Breast epithelium (tissue), 4 donors: ENCODE measurements at places on chromosomes 12 and 14. TPM values are rescaled to one million over a fixed set of nuclear protein-coding genes. Genes with fewer than 3 reads are reported as not detected.

The SLC6A15 gene
- total RNA-seq, result not detected

The SYCP3 gene
- total RNA-seq, result 0.33 TPM

The HSPB8 gene
- total RNA-seq, result 32.8 TPM

The SALL2 gene
- 11.8 TPM for total RNA-seq

The RPL10L gene
- not detected for total RNA-seq

The CISTR gene
- not detected for total RNA-seq

The LRRC10 gene
- not detected for total RNA-seq

The C12orf60 gene
- total RNA-seq, result 1.4 TPM

The SLC22A17 gene
- 52.1 TPM for total RNA-seq

The BEGAIN gene
- total RNA-seq, result 0.64 TPM
